ENCODE measurements at places on chromosomes 5 and 9. TPM values are rescaled to one million over a fixed set of nuclear protein-coding genes. Genes with fewer than 3 reads are reported as not detected.

- DNase-seq, result no peak
- peaks cover 36% of the 10 kb centered on the region for H3K36me3 ChIP-seq
- H3K4me1 ChIP-seq, result peaks cover 9% of the 10 kb centered on the region
- no peak overlapping the region for H3K4me3 ChIP-seq
Measured at GRCh38 chr5:75466006-75466716, 45.3 kb downstream of the CERT1 start.

GRCh38 chr9:90680534-90680933 lies 37.9 kb upstream of the DIRAS2 start:
- H3K4me1 ChIP-seq, result no peaks in the 10 kb centered on the region
- DNase-seq, result no peak
- no peak overlapping the region for H3K4me3 ChIP-seq
- H3K36me3 ChIP-seq, result no peaks in the 10 kb centered on the region

GRCh38 chr5:114702136-114702535 lies 340.3 kb downstream of the KCNN2 start:
- no peaks in the 10 kb centered on the region for H3K36me3 ChIP-seq
- no peak for DNase-seq
- H3K27me3 ChIP-seq, result no peaks in the 10 kb centered on the region
- H3K4me3 ChIP-seq, result no peak overlapping the region

The GLRA1 gene
- not detected for total RNA-seq

DNA sequence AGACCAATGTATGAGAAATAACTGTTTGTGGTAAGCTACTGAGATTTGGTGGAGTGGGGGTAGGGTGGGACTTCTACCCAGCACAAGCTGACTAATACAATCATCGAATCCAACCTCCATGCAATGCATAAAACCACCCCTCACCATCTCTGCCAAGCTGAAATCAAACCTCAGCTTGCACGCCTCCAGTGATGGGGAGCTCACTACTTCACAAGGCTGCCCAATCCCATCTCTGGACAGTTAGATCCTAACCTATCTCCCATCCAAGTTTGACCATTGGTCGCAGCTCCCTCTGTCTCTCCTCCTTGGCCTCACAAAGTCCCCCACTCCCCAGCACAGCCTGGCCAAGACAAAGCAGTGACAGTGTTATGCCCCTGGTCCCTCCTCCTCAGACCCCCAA lies 47.0 kb upstream of the HRH2 start:
- no peak for DNase-seq
- peaks cover 8% of the 10 kb centered on the region for H3K4me1 ChIP-seq
- H3K4me3 ChIP-seq, result no peak overlapping the region
- no peaks in the 10 kb centered on the region for H3K36me3 ChIP-seq

- H3K4me1 ChIP-seq, result peaks cover 7% of the 10 kb centered on the region
- no peak for DNase-seq
- H3K27me3 ChIP-seq, result peaks cover 70% of the 10 kb centered on the region
- no peaks in the 10 kb centered on the region for H3K36me3 ChIP-seq
- H3K4me3 ChIP-seq, result no peak overlapping the region
Measured at GRCh38 chr9:130659699-130660248, 4.6 kb upstream of the PRDM12 start.

The TMEM174 gene
- not detected for total RNA-seq

DNA sequence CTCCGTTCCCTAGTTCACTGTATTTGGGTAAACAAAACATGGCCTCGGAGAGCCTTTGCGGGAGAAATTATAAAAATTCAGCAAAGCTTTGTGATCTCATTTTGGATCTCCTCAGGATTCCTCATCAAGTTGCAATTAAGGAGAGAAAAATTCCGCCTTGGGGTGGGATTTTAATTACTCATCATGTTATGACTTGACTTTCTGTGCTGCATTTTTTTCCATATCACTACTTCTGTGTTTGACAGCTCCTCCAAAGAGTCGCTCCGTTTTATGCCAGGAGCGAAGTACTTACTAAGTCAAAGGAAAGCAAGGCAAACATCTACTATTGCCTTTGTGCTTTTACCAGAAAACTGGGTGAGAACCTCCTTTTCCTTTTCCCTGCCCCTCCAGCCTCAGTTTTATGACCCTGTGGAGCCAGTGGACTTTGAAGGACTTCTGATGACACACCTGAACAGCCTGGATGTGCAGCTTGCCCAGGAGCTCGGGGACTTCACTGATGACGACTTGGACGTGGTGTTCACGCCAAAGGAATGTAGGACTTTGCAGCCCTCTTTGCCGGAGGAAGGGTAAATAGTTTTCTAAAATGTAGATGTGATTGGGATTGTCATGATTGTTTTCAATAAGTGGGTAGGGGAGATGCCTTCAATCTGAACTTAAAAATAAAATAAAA lies 71.5 kb downstream of the DOCK8 start:
- H3K4me3 ChIP-seq, result no peak overlapping the region
- no peaks in the 10 kb centered on the region for H3K27me3 ChIP-seq
- no peak overlapping the region for H3K27ac ChIP-seq
- peaks cover 94% of the 10 kb centered on the region for H3K36me3 ChIP-seq

The LVRN gene
- not detected for total RNA-seq

- DNase-seq, result no peak
- H3K4me3 ChIP-seq, result no peak overlapping the region
- no peak overlapping the region for H3K27ac ChIP-seq
- peaks cover 17% of the 10 kb centered on the region for H3K27me3 ChIP-seq
Measured at GRCh38 chr5:59390074-59390659, 503.4 kb downstream of the PDE4D start.

- H3K4me1 ChIP-seq, result no peaks in the 10 kb centered on the region
- H3K27me3 ChIP-seq, result no peaks in the 10 kb centered on the region
- no peaks in the 10 kb centered on the region for H3K36me3 ChIP-seq
- H3K4me3 ChIP-seq, result no peak overlapping the region
Measured at GRCh38 chr9:117444501-117444900, 29.6 kb upstream of the ASTN2 start.

The BARHL1 gene
- total RNA-seq, result not detected

The KIF24 gene
- 8.6 TPM for total RNA-seq

- no peak for DNase-seq
- no peak overlapping the region for H3K27ac ChIP-seq
- no peaks in the 10 kb centered on the region for H3K36me3 ChIP-seq
Measured at GRCh38 chr5:51559921-51560658, 176.8 kb downstream of the ISL1 start.

DNA sequence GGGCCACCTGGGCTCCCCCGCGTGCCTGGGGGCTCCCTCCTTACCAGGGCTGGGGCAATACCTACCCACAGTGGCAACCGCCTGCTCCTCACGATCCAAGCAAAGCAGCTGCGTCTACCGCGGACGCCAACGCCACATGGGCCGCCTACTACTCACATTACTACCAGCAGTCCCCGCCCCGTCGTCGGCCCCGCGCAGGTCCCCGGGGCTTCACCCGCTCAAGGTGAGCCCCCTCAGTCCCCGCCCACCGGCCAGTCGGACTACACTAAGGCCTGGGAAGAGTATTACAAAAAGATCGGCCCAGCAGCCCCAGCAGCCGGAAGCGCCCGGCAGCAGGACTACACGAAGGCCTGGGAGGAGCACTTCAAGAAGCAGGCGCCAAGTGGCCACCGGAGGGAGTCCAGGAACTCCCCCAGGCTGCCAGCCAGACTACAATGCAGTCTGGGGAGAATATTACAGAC lies 106.0 kb upstream of the MTAP start:
- H3K4me1 ChIP-seq, result no peaks in the 10 kb centered on the region
- no peaks in the 10 kb centered on the region for H3K36me3 ChIP-seq
- peaks cover 17% of the 10 kb centered on the region for H3K27me3 ChIP-seq
- no peak for DNase-seq
- H3K4me3 ChIP-seq, result no peak overlapping the region
- H3K27ac ChIP-seq, result no peak overlapping the region

The OR2V1 gene
- not detected for total RNA-seq

GRCh38 chr5:138138949-138139780 lies at the start of gene NME5:
NME5 (minus strand) TSS chr5:138139428; CDS start chr5:138138780, 648 bp downstream.
- no peaks in the 10 kb centered on the region for H3K4me1 ChIP-seq
- DNase-seq, result no peak
- peaks cover 10% of the 10 kb centered on the region for H3K27me3 ChIP-seq

The SMIM27 gene
- 27.3 TPM for total RNA-seq

- H3K4me3 ChIP-seq, result no peak overlapping the region
- no peaks in the 10 kb centered on the region for H3K36me3 ChIP-seq
- no peaks in the 10 kb centered on the region for H3K27me3 ChIP-seq
- DNase-seq, result no peak
Measured at GRCh38 chr9:18710065-18710464, 236.1 kb downstream of the ADAMTSL1 start.

The TOMM5 gene
- 86.4 TPM for total RNA-seq
